Fibroblast of skin of left quadriceps (primary cell): ENCODE measurements at places on chromosomes 3 and 15.

GRCh38 chr15:63834500-63835210, 907 bp upstream of the HERC1 start:
- DNase-seq = no peak

DNA sequence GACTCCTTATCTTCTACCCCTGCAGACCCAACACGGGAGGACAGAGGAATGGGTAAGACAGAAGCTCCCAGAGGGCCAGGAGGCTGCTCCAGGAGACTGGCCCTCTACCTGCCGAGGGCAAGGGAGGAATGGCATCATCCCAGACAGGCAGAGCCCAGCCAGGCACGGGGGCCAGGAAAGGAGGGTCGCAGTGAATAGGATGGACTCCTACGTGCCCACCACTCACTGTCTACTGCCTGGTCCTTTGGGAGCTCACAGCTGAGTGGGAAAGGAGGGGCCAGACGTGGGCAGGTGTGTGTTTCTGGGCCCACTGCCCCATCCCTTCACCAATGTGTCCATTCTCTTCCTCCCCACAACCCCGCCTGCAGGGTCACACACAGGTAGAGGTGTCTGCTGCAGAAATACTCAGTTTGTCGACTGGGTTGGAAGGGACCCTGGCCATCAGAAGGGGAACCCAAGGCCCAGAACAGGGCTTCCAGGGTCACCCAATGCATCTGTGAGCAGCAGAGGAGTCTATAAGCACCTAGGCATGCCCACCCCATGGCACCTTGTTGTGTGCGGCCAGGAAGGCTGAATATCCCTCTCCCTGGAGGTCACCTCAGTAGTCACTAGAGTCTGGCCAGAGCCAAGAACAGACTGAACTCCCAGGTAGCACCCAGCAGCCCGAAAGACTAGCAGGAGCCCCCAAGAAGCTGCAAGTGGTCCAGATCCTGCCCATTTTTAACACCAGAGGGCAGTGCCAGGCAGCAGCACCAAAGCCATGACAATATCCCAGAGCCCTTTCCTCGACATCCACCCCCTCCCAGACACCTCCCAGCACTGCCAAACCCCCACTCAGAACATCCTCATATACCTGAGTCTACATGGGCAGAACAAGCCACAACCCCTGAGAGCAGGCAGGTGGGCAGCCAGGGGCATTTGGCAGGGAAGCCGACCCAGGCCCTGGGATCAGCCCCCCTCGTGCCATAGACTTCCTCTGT, 24.0 kb downstream of the TKT start:
- DNase-seq = no peak

GRCh38 chr3:129593595-129594339, 12.7 kb downstream of the PLXND1 start:
- no peak for DNase-seq

DNA sequence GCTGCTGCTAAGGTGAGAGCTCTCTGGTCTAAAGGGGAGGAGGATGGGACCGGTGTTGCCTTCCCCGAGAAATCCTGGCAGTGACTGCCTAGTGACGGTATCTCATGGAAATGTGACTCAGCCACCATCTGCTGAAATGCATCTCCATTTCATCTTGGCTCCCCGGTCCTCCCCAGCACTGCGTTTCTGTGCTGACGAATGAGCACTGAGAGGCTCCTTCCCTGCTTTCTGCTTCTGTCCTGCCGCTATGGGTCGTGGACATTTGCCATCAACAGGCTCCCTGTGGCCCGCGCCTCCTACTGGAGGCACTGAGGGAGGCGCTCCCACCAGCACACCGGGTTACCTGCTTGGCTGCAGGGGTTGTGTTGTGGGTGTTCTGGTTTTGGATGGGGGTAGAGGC, 13.5 kb upstream of the SEC13 start:
- no peak for DNase-seq

DNA sequence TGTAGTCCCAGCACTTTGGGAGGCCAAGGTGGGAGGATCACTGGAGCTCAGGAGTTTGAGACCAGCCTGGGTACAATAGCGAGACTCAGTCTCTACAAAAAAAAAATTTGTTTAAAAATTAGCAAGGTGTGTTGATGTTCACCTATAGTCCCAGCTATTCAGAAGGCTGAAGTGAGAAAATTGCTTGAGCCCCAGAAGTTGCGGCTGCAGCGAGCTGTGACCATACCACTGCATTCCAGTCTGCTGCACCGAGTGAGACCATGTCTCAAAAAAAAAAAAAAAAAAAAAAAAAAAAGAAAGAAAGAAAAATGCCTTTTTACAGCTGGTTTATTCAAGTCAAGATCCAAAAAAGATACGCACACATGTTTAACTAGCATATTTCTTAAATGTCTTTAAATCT, 17.0 kb upstream of the MUC20 start:
- DNase-seq = no peak

DNA sequence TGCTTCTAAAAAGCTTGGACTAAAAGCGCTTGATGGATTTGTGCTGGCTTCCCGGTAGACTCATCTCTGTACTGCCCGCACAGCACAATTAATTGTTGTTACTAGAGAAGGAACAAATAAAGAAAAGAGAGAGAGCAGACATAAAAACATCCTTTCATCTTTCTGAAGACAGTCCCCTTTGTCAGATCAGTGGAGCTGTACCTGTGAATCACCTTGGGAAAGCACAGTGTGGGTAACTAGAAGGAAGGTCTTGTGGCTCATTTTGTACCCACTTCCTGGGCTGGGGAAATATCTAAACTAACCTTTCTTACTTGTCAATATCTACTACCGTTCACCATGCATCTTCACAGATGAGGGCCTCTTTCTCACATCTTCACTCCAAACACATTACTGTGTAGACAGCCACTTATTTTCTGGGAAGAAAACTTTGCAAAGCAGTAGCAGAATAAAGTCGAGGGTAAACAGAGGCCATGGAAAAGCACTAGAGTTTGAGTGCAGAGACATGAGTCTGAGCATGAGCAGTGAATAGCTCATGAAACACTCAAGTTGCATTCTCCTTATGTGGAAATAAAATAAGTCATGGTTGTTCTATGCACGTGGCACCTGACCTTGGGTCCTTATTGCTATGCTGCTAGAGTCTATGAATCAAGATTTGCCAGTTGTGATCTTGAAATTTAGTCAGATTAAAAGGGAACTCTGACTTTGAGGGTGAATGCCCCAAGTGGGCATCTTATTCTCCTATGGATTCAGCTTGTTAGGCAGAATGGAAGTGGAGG, 169.3 kb downstream of the LPP start:
- no peak for DNase-seq

- no peak for DNase-seq
Observed at GRCh38 chr3:96070678-96071077, 743.7 kb upstream of the EPHA6 start.

GRCh38 chr3:32157600-32158264, 51.3 kb downstream of the GPD1L start:
- DNase-seq = no peak

DNA sequence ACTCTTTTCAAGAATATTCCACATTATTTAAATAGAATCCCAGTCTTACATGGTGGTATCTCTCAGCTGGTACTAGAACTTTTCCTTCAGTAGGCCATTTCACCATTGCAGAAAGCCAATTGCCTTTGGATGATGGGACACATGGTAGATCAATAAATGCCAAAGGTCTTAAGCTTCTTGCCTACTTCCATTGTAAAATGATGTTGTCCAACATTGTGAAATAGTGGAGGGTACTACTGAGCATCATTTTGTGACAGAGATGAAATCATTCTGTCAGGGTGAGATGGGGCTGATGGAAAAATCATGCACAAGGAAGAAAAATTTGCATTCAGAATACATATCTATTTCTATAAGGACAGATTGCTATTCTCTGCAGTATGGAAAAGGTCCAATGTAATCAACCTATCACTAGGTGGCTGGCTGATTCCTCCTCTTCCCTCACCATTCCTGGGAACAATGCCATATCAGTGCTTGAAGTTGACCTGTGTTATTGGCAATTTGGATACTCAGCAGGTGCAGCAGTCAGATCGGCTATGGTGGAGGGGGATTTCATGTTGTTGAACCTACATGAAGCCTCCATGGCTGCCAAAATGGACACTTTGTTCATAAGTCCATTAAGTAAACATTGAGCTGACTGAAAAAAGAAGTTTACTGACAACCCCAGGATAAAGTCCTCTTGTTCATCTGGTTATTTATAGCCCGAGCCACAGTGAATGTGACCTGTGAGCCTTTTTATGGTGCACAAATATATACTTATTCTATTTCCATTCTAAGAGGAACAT, 596.9 kb upstream of the ARPP21 start:
- DNase-seq = no peak

DNA sequence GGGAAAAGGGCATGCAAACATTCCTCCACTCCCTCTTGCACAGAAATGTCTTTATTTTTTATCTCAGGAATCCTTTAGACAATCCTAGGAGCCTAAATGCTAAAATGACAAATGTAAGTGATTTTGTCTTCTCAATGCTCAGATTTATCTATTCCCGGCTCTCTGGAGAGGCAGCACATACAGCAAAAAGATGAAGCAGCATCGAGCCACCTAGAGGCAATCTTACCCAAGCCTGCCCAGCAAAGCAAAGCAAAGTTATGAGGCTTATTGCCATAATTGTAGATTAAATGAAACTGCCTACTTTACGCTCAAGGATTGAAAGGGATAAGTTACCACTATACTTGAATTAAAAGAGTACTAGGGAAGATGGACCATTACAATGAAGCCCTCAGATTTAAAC, 750.4 kb upstream of the NR2F2 start:
- DNase-seq = no peak

- DNase-seq = no peak
Observed at GRCh38 chr3:73280746-73281145, 219.3 kb downstream of the EBLN2 start.

DNA sequence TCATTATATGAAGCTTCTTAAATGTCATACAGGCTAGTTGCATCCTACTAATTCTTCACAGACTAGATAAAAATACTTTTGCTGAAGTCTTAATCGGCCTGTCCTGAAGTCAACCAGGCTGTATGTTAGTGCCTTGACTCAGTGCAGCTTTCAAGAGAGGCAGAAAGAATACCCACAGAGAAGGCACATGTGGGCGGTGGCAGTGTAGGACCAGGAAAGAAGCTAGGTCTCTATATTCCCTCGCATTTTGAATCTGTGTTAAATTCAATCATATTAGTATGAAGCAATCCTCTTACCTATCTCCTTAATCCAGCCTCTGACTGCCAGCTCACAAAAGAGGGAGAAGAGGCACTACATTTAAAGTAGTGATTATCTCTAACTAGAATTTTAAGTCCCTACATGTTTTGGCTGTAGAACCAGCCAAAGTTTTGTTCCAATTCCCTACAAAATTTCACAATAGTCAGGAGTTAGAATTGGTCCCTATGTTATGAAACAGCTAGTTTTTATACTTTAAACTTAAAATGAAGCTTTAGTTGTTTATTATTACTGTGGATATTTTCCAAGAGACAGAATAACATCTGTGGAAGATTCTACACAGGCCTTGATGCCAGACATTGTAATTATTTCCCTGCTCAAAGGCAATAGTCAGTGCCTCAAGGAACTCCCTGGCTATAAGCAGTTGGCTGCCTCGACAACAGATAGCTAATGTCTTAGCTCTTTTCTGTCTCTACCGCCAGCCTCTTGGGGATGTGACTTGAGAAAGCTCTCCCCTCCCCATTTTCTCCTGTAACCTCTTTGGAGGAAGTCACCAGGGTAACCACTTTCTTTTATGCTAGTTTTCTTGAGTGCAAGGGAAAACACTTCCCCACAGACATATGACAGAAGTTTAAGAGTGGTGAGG, 31.9 kb downstream of the CRTC3 start:
- peak; percentile 26 for DNase-seq

DNA sequence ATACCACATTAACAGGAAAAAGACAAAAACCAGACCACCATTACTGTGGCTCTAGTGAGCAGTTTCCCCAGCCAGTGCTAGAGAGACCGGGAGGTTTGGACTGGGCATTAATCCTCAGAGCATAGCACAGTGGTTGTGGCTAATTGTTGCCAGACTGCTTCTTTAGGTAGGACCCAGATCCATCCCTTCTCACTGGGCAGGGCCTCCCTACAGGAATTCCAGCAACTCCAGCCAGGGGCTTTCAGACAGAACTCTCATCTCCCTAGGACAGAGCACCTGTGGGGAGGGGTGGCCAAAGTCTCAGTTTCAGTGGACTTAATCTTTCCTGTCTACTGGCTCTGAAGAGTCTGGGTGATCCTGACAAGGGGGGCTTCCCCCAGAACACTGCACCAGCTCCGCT, 759.6 kb downstream of the SQOR start:
- no peak for DNase-seq

GRCh38 chr15:78195735-78196201, 38.6 kb downstream of the ACSBG1 start:
- no peak for DNase-seq

GRCh38 chr3:128813097-128813496, 66.3 kb upstream of the ACAD9 start:
- no peak for DNase-seq

DNA sequence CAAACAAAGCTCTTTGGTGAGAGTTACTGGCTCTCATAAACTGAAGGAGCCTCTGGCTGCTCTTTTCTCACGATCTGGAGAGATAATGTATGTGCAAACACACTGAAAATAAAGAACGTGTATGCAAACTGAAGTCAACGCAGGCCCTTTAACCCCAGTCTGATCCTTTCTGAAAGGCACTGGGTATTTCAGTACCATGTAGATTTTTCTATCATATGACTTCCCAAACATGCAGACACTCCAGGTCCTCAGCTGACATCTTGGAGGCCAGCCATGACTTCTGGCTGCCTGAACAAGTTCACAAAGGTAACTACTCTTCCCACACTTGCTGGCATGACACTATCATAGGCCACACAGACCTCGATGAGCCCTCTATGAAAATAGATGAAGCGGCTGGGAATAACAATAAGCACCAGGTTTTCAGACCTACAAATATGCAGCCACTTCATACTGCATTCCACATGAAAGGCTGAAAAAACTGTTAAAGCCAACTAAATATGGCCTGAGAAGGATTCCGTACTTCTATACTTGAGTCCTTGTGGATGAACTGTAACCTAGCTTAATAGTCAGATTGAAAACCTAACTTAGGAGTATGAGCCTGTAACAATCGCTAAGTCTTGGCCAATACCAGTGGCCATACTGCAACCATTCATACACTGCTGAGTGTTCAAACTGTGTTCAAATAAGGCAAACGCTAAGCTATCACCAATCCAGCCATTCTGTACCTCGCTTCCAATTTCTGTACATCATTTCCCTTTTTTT, 121.3 kb downstream of the THRB start:
- no peak for DNase-seq

DNA sequence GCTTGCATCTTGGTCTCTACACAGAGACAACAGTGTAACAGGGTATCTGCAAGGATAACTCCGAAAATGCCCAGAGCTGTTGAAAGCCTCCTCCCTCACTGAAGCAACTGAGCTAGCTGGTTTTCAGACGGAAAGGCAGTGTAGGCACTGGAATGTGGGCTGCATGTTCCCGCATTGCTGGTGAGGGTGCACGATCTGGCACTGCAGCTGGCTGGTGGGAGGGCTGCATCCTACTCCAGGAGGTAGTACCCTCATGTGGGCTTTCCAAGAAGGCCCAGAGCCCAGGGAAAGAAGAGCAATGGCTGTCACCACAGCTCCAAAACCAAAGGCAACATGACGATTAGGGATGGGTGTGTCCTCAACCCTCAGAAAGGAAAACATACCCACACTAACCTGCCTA, 28.7 kb upstream of the RPS17 start:
- no peak for DNase-seq

GRCh38 chr3:132847849-132848625, 125.8 kb upstream of the NPHP3 start:
- no peak for DNase-seq
